Sigmoid colon (tissue), 7 donors: ENCODE measurements at places on chromosomes 7 and 10. TPM values are rescaled to one million over a fixed set of nuclear protein-coding genes. Genes with fewer than 3 reads are reported as not detected.

DNA sequence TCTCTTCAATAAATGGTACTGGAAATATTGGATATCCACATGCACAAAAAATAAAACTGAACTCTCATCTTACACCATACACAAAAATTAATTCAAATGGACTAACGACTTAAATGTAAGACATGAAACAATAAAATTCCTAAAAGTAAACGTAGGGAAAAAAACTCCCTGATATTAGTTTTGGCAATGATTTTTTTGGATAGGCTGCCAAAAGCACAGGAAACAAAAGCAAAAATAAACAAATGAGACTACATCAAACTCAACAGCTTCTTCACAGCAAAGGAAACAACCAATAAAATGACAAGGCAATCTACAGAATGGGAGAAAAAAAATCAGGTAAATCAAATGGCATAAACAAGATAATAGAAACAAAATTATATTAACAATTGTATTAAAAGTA is 65.7 kb downstream of the ORC5 start:
- H3K36me3 ChIP-seq = no peaks in the 10 kb centered on the region
- H3K4me3 ChIP-seq = no peak overlapping the region
- no peaks in the 10 kb centered on the region for H3K4me1 ChIP-seq

- H3K4me1 ChIP-seq = peaks cover 22% of the 10 kb centered on the region
- no peak overlapping the region for H3K27ac ChIP-seq
- DNase-seq = no peak
- no peak overlapping the region for H3K4me3 ChIP-seq
- peaks cover 99% of the 10 kb centered on the region for H3K27me3 ChIP-seq
- H3K36me3 ChIP-seq = no peaks in the 10 kb centered on the region
These were observed 1.2 kb upstream of the UNCX start for GRCh38 chr7:1231214-1232102.

GRCh38 chr7:50022451-50022850 is 70.6 kb downstream of the ZPBP start:
- no peak overlapping the region for H3K4me3 ChIP-seq
- no peak for DNase-seq
- no peaks in the 10 kb centered on the region for H3K36me3 ChIP-seq
- no peaks in the 10 kb centered on the region for H3K27me3 ChIP-seq
- no peak overlapping the region for H3K27ac ChIP-seq
- no peaks in the 10 kb centered on the region for H3K4me1 ChIP-seq

- no peaks in the 10 kb centered on the region for H3K36me3 ChIP-seq
- H3K4me1 ChIP-seq = no peaks in the 10 kb centered on the region
- no peak for DNase-seq
- no peaks in the 10 kb centered on the region for H3K27me3 ChIP-seq
- no peak overlapping the region for H3K4me3 ChIP-seq
- H3K27ac ChIP-seq = peak overlapping the region; percentile 72
These were observed 242.0 kb downstream of the BICC1 start for GRCh38 chr10:58754469-58755339.

- H3K27ac ChIP-seq = no peak overlapping the region
- no peak for DNase-seq
- H3K27me3 ChIP-seq = no peaks in the 10 kb centered on the region
- H3K4me3 ChIP-seq = no peak overlapping the region
- H3K4me1 ChIP-seq = no peaks in the 10 kb centered on the region
These were observed 14.3 kb upstream of the COL17A1 start for GRCh38 chr10:104099941-104100340.

DNA sequence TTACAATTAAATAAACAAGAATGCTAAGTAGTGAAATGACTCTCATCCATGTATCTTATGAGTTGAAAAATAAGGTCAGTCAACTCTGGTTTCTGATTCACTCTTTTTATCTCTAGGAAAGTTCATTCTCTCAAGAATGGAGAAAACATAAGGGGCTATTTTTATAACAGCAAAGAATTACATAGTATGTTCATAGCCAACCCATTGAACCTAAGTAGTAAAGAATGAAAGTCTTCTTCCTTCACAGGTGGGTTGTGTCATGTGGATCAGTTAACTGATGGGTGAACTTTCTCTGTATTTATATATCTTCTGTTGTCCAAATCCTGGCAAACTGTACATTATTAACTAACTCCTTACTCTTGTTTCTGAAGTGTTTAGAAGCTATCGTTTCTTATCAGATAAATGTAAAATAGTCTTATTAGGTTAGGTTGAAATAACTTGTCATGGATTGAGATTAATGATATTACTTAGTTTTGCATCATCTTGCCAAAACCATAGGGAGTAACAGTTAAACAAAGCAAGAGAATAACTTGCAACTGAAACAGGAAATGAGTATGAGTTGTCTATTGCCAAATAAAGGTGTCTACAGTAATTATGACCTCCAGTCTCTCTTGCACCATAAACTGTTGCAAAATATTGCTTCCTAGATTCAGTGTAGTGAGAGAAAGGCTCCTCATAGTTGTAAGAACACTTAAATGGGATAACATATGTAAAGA is 86.8 kb downstream of the ANKRD7 start:
- no peak overlapping the region for H3K4me3 ChIP-seq
- H3K4me1 ChIP-seq = no peaks in the 10 kb centered on the region
- no peak for DNase-seq
- no peaks in the 10 kb centered on the region for H3K36me3 ChIP-seq

GRCh38 chr7:137684776-137685175 is 162.0 kb downstream of the DGKI start:
- H3K27me3 ChIP-seq = no peaks in the 10 kb centered on the region
- DNase-seq = no peak
- no peaks in the 10 kb centered on the region for H3K4me1 ChIP-seq
- no peaks in the 10 kb centered on the region for H3K36me3 ChIP-seq
- no peak overlapping the region for H3K27ac ChIP-seq

DNA sequence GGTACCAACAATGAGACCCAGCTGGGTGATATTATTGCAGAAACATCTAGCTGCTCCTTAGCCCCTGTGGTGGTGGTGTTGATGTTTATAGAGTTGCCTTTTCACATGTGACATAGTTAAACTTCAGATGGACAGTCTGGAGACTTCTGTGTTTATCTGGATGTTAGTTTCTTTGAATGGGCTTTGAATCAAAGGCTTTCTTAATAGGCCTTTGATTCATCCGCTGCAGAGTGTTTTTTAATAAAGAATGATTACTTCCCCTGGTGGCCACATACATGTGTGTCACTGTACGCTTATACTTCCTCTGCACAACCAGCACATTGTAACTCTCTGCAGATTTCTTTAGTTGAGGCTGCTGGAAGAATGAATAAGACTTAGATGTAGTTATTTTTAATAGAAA is 221.0 kb downstream of the DYNC1I1 start:
- no peak for DNase-seq
- no peaks in the 10 kb centered on the region for H3K36me3 ChIP-seq
- no peaks in the 10 kb centered on the region for H3K27me3 ChIP-seq

GRCh38 chr7:131370523-131370968 is 42.9 kb downstream of the MKLN1 start:
- no peaks in the 10 kb centered on the region for H3K36me3 ChIP-seq
- no peak overlapping the region for H3K4me3 ChIP-seq
- H3K4me1 ChIP-seq = peaks cover 73% of the 10 kb centered on the region

- no peaks in the 10 kb centered on the region for H3K27me3 ChIP-seq
- H3K4me3 ChIP-seq = no peak overlapping the region
- H3K4me1 ChIP-seq = no peaks in the 10 kb centered on the region
- DNase-seq = no peak
- H3K36me3 ChIP-seq = no peaks in the 10 kb centered on the region
- H3K27ac ChIP-seq = no peak overlapping the region
These were observed 290.8 kb upstream of the ZNF32 start for GRCh38 chr10:43939389-43939938.

- no peaks in the 10 kb centered on the region for H3K27me3 ChIP-seq
- H3K27ac ChIP-seq = no peak overlapping the region
- no peaks in the 10 kb centered on the region for H3K36me3 ChIP-seq
- no peak for DNase-seq
- no peaks in the 10 kb centered on the region for H3K4me1 ChIP-seq
- H3K4me3 ChIP-seq = no peak overlapping the region
These were observed 88.3 kb upstream of the CYP26C1 start for GRCh38 chr10:92972066-92972870.

GRCh38 chr7:40599836-40600235 is 465.0 kb downstream of the SUGCT start:
- no peak overlapping the region for H3K4me3 ChIP-seq
- DNase-seq = no peak
- H3K4me1 ChIP-seq = peaks cover 47% of the 10 kb centered on the region
- no peaks in the 10 kb centered on the region for H3K36me3 ChIP-seq
- peak overlapping the region; percentile 8 for H3K27ac ChIP-seq

The CACNA2D1 gene
- polyA plus RNA-seq = 4.4 TPM

The CALY gene
- not detected for polyA plus RNA-seq

The PDK4 gene
- polyA plus RNA-seq = 38.4 TPM

The KCNMA1 gene
- 25.3 TPM for polyA plus RNA-seq

The GARIN1A gene
- 0.87 TPM for polyA plus RNA-seq

The ADRA2A gene
- 1.8 TPM for polyA plus RNA-seq

The PSD gene
- polyA plus RNA-seq = 6.0 TPM
